Left renal pelvis (tissue), 4 donors: ENCODE measurements at places on chromosomes 12 and 14.

GRCh38 chr14:100846309-100846859 lies 20.5 kb downstream of the MEG3 start:
- no peak for DNase-seq

DNA sequence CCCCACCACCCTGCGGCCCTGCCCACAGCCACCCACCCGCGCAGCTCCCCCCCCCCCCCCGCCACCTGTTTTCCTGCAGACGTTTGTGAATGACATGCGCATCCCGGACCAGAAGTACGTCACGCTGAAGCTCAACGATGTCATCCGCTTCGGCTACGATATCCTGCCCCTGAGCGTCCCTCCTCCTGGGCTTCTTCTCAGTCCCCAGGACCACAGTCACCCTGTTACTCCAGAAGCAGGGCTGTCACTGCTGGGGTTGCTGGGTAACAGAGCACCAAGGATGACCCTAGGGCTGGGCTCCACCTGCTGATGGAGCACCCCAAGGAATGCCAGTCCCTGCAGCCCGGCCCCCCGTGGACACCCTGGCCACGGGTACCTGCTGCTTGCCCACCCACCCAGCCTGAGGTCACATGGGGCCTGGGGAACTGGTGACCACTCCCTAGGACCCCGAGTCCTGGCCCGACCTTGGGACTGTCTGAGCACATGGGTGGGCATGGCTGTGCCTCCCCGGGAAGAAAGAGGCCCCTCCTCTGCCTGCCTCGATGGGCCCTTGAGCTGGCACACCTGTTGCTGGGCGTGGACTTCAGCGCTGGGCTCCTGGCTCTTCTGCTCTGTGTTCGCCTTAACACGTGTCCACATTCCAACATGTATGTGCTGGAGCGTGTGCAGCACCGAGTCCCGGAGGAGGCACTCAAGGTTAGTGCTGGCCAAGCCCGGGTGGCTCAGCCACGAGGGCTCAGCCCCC lies 12.9 kb downstream of the CEP170B start:
- no peak for DNase-seq

GRCh38 chr12:108459149-108459548 lies 55.9 kb upstream of the FICD start:
- no peak for DNase-seq

DNA sequence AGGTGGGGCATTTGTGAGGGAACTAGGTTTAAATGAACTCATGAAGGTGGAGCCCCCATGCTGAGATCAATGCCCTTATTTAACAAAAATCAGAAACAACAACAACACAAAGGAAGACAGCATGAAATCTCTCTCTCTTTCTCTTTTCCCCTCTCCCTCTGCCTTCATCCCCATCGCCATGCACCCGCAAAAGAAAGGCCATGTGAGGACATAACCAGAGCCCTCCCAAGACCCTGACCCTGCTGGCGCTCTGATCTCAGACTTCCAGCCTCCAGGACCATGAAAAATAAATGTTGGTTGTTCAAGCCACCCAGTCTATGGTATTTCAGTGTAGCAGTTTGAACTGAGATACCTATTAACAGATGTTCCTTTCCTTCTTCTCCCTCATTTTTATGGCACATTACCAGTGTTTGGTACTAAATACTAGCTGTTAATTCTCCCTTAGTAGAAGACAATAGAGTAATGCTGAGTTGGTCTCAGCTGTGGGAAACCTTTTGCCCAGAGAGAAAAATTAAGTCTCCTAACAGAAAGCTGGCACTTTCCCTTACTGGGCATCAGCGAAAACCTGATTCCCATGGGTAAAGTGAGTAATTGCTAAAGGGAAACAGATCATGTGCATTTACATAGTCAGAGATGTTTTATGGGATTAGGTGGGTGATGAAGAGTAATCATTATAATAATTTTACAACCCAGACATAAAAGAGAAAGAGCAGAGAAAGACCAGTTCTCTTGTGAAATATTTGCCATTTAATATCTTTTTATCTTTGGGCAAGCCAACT lies 264.0 kb upstream of the PLEKHG7 start:
- no peak for DNase-seq

DNA sequence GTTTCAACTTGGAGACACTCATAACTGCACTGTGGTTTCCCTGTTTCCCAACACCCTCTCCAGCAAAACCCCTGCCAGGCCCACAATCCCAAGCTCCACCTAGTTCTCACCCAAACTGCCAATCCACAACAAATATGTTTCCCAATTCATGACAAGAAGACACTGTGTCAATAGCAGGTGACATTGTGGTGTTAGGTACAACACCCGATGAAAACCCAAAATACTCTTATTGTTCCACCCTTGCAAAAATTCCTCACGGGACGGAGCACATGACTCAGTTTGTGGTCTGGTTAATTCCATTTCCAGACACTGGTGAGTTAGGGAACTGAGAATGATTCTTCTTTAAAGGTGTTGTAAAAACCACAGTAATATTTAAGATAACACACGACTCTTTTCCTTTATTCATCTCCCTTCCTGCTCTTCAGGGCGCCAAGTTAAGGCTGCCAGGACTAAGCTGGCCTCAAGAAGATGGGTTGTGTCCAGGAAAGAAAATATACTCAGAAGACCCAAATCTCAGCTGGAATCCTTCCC lies 735.5 kb downstream of the MED13L start:
- no peak for DNase-seq

DNA sequence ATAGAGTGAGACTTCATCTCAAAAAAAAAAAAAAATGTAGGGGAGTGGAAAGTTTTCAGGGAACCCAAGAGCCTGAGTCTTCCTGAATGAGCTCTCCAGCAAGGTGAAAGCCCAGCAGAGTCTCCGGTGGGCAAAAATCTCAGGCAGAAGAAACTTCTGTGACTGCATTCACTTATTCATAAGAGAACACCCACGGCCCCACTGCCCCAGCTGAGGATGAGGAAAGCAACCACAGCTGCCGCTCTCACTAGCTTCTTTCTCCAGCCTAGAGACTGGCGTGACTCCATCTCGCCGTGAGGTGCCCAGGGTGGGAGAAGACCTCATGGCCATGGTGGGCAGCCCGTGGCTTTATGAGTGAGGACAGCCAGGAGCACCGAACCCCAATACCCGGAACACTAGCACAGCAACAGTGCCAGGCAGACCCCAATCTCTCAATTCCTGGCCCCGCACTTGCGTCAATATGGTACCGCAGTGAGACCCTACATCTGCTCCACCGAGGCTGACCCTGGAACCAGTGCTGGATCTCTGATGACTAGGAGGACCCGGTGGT lies 29.7 kb upstream of the DYNC1H1 start:
- DNase-seq = no peak

DNA sequence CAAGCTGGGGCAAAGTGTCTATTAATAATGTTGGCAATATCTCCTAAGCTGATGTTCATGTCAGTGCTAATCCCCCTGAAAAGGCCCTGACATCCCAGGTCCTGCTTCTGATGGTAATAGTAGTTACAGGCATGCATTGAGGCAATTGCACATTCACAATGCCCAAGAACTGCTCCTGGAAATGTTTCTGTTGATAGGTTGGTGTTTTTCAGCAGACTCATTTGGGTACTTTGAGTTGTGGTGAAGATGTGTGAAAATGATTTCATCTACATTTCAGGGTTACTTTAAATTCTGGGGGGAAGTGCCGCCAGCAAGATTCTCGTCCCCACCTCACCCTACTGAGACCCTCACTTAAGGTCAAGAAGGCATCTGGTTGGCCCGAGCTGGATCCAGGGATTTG lies 92.9 kb downstream of the BBS10 start:
- no peak for DNase-seq

DNA sequence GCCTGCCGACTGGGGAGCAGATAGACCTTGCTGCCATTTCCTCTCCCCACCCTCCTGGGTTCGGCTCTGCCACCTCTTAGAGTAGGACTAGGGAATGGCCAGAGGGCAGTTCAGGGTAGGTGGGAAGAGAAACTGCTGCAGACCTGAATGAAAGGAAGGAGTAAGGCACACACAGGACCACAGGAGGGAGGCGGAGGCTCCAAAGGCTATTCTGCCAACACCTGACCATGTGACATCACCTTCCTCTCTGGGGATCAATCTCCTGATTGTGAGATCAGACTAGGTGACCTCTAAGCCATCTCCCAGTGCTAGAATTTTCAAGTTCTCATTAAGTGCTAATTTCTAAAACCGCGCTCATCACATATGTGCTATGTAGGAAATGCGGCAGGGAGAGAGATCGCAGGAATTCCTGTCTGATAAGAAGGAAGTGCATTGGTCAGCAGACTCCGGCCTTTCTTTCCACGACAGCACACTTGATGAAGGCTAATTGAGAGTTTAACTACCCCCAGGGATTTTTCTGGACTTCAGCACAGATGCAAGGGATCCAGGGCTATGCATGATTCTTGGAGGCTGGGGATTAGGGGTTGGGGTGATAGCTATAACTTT lies 11.5 kb upstream of the TSPAN11 start:
- no peak for DNase-seq

- DNase-seq = no peak
These were observed 37.8 kb downstream of the CCDC92 start for GRCh38 chr12:123934829-123935228.

- DNase-seq = no peak
These were observed 359.4 kb upstream of the SFSWAP start for GRCh38 chr12:131351319-131352028.

DNA sequence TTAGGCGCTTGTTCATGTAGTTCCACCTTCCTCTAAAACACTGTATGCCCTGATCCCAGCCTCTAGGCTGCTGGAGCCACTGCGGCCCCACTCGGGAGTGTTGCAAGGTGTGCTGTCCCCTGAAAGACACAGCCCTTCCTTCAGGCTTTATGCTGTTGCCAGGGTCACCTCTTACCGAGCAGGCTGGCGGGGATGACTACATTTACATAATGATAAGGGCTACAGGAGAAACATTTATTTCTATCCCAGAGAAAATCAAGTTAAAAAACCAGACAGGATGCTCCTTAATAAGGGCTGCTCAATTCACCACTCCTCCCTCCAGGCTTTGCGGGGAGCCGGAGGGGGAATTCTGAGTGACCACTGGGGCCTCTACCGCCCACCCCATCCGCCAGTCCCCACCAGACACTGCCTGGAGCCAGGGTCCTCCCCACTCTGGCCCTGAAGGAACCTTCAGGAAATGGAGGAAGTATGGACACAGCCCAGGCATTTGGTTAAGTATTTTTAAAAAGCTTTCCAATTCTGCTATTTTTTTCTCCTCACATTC lies 200.6 kb downstream of the TTC7B start:
- no peak for DNase-seq
